ENCODE measurements at places on chromosomes 13 and 19. TPM values are rescaled to one million over a fixed set of nuclear protein-coding genes. Genes with fewer than 3 reads are reported as not detected.

The ZNF43 gene
- 7.3 TPM for total RNA-seq

DNA sequence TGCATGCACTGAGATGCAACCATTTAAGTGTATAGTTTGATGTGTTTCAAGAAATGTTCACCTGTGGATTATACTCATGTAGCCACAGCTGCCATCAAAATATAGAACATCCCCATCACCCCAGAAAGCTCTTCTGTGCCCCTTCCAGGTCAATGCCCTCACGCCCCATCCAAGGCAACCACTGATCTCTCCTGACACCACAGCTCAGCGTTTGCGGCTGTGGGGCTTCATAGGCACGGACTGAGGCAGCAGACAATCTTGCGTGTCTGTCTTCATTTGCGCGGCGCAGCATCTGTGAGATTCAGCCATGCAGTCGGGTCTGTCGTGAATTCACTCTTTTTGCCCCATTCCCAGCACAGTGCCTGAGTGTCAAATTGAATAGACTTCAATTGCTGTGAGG, 153.8 kb upstream of the UQCRFS1 start:
- no peak overlapping the region for H3K4me3 ChIP-seq
- H3K36me3 ChIP-seq: no peaks in the 10 kb centered on the region
- peaks cover 4% of the 10 kb centered on the region for H3K27me3 ChIP-seq
- no peak overlapping the region for H3K27ac ChIP-seq

DNA sequence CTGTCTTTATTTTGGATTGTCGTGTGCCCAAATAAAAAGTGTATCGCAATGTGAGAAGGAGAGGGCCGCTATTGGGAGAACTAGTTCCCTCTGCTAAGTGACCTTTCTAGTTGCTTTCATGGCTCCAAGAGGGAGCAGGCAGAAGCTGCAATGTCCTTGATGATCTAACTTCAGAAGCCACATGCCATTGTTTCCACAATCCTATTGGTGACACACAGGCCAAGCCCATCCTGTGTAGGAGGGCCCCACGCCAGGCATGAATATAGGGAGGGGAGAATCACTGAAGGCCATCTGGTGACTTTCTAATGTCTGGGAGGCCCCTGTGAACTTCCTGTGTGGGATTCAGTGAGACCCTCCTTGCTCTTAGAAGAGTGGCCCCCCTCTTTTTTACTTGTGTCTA, 47.8 kb upstream of the KPNA3 start:
- DNase-seq: no peak
- no peak overlapping the region for H3K27ac ChIP-seq

DNA sequence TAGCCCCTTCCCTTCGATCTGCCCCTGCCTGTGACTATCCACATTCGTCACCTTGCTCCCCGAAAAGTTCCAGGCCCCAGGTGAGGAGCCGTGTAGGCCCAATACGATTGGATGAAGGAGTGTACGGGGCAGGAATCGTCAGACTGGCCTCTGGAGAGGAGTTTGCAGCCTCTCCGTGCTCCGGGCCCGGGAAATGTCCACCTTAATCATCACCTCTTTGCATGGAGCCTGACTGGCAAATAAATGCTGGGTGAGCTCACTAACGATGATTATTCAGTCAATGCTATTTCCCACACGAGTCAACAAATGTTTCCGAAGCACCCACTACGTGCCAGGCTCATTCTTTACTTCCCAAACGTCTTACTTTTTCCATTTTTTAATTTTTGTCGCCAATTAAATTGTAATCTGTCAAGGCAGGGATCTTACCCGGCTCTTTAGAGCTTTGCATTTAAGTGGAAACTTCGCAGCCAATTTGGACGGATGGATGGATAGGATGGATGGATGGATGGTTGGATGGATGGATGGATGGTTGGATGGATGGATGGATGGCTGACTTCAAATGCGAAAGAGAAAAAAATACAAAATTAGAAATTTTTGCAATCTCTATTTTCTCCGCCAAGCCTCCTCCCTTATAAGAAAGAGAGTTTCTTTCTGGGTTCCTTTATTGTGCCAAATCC, 45.8 kb downstream of the TGDS start:
- no peaks in the 10 kb centered on the region for H3K36me3 ChIP-seq
- H3K4me1 ChIP-seq: peaks cover 8% of the 10 kb centered on the region
- DNase-seq: no peak
- H3K4me3 ChIP-seq: peak overlapping the region; percentile 85
- H3K27ac ChIP-seq: peak overlapping the region; percentile 92

GRCh38 chr19:19068659-19069654, 5.2 kb downstream of the SLC25A42 start:
- peak overlapping the region; percentile 60 for H3K27ac ChIP-seq
- H3K4me3 ChIP-seq: no peak overlapping the region
- H3K27me3 ChIP-seq: no peaks in the 10 kb centered on the region
- no peaks in the 10 kb centered on the region for H3K36me3 ChIP-seq

- no peaks in the 10 kb centered on the region for H3K27me3 ChIP-seq
- H3K36me3 ChIP-seq: no peaks in the 10 kb centered on the region
- H3K27ac ChIP-seq: no peak overlapping the region
- peaks cover under 1% of the 10 kb centered on the region for H3K4me1 ChIP-seq
Observed at GRCh38 chr19:11982526-11982925, 17.7 kb downstream of the ZNF763 start.

- DNase-seq: no peak
- no peaks in the 10 kb centered on the region for H3K4me1 ChIP-seq
- H3K4me3 ChIP-seq: no peak overlapping the region
- H3K27ac ChIP-seq: no peak overlapping the region
Observed at GRCh38 chr13:111382877-111383276, 62.4 kb downstream of the TEX29 start.

The CLDN10 gene
- not detected for total RNA-seq

GRCh38 chr13:66809485-66809884, 420.7 kb downstream of the PCDH9 start:
- no peak overlapping the region for H3K27ac ChIP-seq
- H3K36me3 ChIP-seq: no peaks in the 10 kb centered on the region
- no peak for DNase-seq
- no peak overlapping the region for H3K4me3 ChIP-seq

The DCUN1D2 gene
- 154 TPM for total RNA-seq

DNA sequence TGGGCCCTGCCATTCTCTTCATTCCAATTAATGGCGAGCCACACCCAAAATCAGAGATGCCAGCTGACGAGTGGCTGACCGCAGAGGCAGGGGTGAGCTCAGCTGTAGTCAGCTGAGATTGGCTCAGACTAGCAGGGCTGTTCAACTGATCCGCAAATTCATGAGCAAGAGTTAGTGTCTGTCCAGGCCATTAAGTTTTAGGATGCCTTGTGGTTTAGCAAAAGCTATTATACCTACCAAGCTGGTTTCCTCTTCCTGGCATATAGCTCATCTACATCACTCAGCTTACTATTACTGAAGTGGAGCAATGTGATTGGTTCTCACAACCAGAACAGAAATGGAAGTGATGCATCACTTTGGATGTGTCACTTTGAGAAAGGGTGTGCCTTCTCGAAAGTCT, 148.7 kb downstream of the NALCN start:
- no peaks in the 10 kb centered on the region for H3K36me3 ChIP-seq
- DNase-seq: no peak
- H3K27me3 ChIP-seq: no peaks in the 10 kb centered on the region
- H3K27ac ChIP-seq: no peak overlapping the region
- H3K4me3 ChIP-seq: no peak overlapping the region
- no peaks in the 10 kb centered on the region for H3K4me1 ChIP-seq

DNA sequence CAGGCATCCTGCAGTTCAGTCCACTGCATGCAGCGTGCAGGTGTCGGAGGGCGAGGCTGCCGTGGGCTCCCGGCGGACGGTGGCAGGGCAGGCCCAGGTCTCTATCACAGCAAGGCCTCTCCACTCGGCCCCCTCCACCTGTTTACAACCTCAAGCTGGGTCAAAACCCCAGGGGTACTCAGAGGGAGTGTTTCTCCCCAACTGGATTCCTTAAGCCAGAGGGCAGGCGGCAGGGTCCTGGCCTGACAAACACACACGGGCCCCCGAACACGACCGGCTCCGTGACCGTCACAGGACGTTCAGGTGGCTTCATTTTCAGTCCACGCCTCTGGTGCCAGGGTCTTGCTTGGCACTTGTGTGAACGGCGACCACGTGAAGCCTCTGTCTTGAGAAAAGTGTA, 23.5 kb downstream of the RASA3 start:
- no peak overlapping the region for H3K27ac ChIP-seq
- no peaks in the 10 kb centered on the region for H3K36me3 ChIP-seq
- DNase-seq: no peak
- no peak overlapping the region for H3K4me3 ChIP-seq

DNA sequence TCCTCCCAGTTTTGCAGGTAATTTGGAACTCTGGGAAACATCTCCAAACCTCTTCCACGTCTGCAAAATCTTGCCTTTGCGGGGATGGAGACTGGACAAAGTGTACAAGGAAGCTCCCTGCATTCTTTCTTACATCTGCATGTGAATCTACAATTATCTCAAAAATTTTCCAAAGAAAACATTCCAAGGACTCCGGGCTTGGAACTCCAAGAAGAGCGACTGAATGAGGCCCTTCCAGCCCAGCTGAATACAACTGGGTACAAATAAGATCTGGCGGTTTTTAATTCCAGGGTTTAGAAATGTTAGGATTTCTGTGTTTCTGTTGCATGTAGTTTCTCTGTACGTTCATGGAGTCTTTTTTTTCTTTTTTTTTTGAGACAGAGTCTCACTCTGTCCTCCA, 28.5 kb downstream of the EXOC3L2 start:
- DNase-seq: no peak
- H3K4me3 ChIP-seq: no peak overlapping the region
- peaks cover 40% of the 10 kb centered on the region for H3K4me1 ChIP-seq
- no peak overlapping the region for H3K27ac ChIP-seq

The GPR18 gene
- total RNA-seq: not detected

- no peak for DNase-seq
- H3K27ac ChIP-seq: no peak overlapping the region
- no peaks in the 10 kb centered on the region for H3K4me1 ChIP-seq
- H3K36me3 ChIP-seq: peaks cover 77% of the 10 kb centered on the region
- H3K27me3 ChIP-seq: no peaks in the 10 kb centered on the region
- no peak overlapping the region for H3K4me3 ChIP-seq
Observed at GRCh38 chr19:35889370-35890112, 10.8 kb downstream of the NFKBID start.

- H3K36me3 ChIP-seq: no peaks in the 10 kb centered on the region
- H3K4me3 ChIP-seq: peak overlapping the region; percentile 62
- H3K27me3 ChIP-seq: no peaks in the 10 kb centered on the region
- H3K27ac ChIP-seq: no peak overlapping the region
- DNase-seq: no peak
- H3K4me1 ChIP-seq: peaks cover 69% of the 10 kb centered on the region
Observed at GRCh38 chr13:28489524-28489931, 5.4 kb downstream of the FLT1 start.

- no peak overlapping the region for H3K4me3 ChIP-seq
- H3K27me3 ChIP-seq: no peaks in the 10 kb centered on the region
- H3K27ac ChIP-seq: no peak overlapping the region
- no peaks in the 10 kb centered on the region for H3K36me3 ChIP-seq
- H3K4me1 ChIP-seq: no peaks in the 10 kb centered on the region
Observed at GRCh38 chr13:113762538-113762937, 3.5 kb downstream of the TMEM255B start.

DNA sequence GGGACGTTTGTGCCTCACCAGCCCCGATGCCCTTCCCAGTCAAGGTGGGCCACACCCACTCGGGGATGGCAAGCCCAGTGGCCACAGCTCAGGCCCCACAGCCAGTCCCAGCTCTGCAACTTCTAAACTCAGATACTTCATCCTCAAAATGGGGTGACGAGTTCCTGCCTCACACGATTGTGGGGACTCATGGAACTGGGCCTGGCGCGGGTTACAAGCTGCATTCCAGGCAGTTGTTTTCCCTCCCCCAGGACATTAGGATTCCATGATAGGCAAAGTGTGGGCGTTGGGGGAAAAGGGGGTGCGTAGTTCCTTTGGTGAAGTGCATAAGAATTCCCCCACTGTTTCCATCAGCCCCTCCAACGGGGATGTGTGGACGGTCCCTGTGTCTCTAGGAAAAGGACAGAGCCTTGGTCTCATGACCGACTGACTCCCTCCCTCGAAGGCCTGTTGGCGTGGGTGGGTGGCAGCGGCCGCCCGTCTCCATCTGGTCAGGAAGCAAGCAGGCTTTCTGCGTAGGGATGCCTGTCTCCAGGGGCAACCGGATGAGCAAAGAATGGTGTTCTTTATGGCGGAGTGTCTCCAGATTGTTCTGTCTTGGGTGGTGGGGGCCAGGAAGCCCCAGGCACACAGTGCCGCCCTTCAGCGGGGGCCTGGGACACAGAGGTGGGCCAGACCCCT, 21.1 kb upstream of the NPAS1 start:
- no peak overlapping the region for H3K4me3 ChIP-seq
- H3K27me3 ChIP-seq: no peaks in the 10 kb centered on the region
- H3K36me3 ChIP-seq: peaks cover 17% of the 10 kb centered on the region

GRCh38 chr13:31598990-31599389, 140.3 kb upstream of the RXFP2 start:
- H3K27me3 ChIP-seq: no peaks in the 10 kb centered on the region
- no peak overlapping the region for H3K4me3 ChIP-seq
- H3K4me1 ChIP-seq: no peaks in the 10 kb centered on the region
- no peak for DNase-seq

The EID2B gene
- 2.6 TPM for total RNA-seq

DNA sequence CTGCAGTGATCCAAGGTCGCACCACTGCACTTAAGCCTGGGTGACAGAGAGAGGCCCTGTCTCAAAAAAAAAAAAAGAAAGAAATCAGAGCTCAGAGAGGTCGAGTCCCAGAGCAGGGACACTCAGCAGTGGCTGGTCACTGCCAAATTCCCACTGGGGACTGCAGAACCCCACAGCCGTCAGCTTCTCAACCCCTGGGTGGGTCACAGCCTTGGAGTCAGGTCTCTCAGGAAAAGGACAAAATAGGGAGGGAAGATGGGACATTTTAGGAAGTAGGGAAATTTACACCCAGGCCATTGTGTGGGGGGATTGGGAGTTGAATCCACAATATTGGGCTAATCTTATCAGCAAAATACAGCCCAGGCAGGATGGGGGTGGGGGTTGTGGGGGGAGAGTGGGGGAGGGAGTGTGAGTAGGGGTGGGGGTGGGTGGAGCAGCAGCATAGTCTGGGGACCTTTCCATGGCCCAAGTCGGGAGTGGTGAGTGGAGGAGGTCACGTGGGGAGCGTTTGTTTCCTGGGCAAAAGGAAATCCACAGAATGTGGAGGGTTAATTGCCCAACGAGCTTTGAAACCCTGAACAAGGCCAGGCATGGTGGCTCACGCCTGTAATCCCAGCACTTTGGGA, 5.0 kb upstream of the CCDC194 start:
- no peaks in the 10 kb centered on the region for H3K36me3 ChIP-seq
- no peak overlapping the region for H3K4me3 ChIP-seq
- no peak overlapping the region for H3K27ac ChIP-seq
